Stimulated activated CD8-positive, alpha-beta memory T cell treated with anti-CD3 and anti-CD28 coated beads, Interleukin-15, amount 100 ng/mL, for 1 hour (primary cell): ENCODE measurements at places on chromosomes 7 and 10.

GRCh38 chr7:6571160-6571779 lies 6.0 kb upstream of the ZDHHC4 start:
- no peak for DNase-seq

DNA sequence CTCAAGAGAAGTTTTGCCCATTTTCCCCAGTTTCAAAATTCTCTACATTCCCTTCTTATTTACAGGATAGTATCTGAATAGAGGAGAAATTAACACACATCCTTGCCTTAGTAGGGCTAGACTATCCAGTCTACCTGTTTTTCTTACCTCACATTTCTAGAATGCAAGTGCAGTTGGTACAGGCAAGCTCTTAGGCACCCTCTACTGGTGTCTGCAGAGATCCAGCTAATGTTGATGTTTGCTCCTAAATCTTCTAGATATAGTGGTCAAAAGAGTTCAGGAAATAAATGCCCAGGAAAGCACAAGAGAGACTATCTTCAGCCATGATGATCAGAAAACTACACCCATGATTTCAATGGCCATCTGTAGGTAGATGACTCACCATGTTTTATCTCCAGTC lies 205.3 kb downstream of the HTR7 start:
- no peak for DNase-seq

GRCh38 chr10:84348447-84348846 lies 20.1 kb downstream of the CCSER2 start:
- DNase-seq, result no peak

DNA sequence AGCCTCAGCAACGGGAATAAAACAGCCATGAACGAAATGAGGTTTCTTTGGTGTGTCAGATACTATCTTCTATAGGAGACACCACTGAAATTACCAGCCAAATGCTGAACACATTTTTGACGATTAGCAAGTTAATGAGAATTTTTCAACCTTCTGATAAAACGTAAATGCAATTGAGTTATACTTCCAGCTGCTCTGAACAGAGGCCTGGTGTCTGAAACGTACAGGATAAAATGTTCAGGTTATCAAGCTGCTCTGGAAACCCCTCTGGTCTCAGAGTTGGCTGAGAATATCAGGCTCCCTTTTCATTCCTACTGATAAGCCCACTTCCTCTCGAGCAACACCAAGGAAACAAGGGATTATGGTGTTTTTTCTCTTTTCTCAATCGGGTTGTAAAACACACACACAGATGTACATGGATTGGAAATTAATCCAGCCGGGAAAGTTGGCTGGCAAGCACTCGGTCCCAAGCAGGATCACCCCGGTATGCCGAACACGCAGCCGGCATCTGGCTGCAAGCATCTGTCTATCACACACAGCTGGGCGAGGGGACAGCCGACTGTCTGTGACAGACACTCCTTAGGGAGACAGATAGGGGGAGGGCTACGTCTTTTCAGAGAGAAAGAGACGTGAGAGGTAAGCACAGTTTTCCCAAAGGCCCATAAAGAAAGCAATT lies 171.8 kb downstream of the PRKAG2 start:
- no peak for DNase-seq

DNA sequence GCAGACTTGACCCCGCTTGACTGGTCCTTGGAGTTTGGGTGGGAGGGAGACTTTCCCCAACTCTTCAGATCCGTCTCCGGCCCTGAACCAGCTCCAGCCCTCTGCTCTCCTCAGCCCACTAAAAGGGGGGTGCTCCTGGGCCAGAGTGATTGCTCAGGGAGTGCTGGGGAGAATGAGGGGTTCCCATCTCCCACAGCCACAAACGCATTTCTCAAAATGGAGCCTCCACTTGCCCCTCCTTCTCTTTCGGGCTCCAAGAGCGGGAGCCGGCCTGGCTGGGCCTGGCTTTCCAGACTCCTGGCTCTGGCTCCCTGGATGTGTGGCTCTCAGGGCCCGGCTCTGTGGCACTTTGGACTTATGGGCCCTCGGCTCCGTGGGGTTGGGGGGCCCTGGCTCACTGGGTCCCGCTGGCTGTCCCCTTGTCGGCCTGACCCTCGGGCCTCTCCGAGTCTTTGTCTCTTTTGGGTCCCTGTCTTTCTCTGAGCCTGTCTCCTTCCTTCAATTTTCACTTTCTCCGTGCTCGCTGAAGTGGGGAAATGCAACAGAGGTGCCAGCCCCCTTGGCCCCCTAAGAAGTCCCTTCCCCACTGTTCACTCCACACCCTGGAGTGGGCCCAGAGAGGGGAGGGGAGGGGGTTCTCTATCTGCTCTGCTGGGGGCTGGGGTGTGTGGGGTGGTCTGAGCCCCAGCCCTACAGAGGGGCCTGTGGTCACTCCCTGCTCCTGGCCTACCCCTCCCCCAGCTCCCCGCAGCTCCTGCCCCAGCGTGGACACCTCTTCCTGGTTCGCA lies 713 bp downstream of the LZTS2 start:
- no peak for DNase-seq

GRCh38 chr7:102155821-102156441 lies 130.7 kb upstream of the SH2B2 start:
- DNase-seq, result no peak

GRCh38 chr10:58201704-58202103 lies 66.0 kb downstream of the IPMK start:
- no peak for DNase-seq

DNA sequence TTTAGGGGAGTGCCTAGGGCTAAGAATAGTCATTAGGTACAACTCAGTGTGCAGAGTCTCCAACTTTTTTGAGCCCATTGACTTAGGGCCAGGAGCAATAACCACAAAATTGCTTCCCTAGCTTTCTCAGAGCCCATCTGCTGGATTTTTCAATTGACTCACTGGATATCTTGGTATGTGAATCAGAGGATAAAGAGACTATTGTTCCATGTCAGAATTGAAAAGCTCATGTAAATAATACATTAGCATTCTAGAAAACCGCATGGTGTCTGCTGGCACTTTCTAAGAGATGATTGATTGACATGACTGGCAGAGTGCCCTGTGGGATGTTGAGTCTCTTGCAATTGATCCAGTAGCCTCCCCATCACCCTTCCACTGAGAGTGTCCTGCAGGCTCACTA lies 246.2 kb downstream of the CCDC7 start:
- DNase-seq, result no peak

- no peak for DNase-seq
Measured at GRCh38 chr7:155763691-155764437, 48.4 kb downstream of the SHH start.

DNA sequence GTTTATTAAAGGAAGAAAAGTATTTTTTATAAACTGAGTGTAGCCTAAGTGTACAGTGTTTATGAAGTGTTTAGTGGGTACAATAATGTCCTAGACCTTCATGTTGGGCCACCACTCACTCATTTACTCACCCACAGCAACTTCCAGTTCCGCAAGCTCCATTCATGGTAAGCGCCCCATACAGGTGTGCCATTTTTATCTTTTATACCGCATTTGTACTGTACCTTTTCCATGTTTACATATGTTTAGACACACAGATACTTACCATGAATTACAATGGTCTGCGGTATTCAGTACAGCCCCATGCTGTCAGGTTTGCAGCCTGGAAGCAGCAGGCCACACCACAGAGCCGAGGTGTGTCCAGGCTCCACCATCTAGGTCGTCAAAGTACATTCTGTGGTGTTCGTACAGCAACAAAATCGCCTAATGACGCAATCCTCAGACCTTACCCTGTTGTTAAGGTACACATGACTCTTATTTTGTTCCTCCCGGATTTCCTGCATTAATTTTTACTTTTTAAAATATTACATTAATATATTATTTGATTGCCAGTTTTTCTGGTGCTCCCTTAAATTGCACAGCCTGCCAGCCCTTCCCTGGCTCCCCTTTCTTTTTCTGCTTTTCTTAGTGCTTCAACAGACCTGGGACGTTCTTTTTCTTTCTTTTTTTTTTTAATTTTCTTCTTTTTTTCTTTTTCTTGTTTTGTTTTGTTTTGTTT lies 881 bp upstream of the SSBP1 start:
- no peak for DNase-seq

GRCh38 chr7:12633582-12633981 lies 53.9 kb upstream of the ARL4A start:
- no peak for DNase-seq

DNA sequence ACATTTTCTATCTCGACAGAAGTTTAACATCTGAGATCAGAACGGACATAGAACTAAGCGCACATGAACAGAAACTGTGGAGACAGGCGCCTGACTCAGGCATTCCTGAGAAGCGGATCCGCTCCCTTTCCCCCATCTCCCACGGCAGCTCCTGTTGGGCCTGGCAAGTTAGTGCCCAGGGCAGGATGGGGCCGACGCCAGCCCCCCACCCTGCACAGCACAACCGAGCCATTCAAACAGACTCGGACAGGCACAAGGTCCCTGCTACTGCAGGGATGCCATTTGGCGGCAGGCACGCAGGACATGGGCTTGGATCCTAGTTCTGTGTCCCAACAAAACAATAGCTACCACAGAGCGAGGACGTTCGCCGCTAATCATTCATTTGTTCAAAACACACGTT lies 271.8 kb downstream of the USP6NL start:
- no peak for DNase-seq

DNA sequence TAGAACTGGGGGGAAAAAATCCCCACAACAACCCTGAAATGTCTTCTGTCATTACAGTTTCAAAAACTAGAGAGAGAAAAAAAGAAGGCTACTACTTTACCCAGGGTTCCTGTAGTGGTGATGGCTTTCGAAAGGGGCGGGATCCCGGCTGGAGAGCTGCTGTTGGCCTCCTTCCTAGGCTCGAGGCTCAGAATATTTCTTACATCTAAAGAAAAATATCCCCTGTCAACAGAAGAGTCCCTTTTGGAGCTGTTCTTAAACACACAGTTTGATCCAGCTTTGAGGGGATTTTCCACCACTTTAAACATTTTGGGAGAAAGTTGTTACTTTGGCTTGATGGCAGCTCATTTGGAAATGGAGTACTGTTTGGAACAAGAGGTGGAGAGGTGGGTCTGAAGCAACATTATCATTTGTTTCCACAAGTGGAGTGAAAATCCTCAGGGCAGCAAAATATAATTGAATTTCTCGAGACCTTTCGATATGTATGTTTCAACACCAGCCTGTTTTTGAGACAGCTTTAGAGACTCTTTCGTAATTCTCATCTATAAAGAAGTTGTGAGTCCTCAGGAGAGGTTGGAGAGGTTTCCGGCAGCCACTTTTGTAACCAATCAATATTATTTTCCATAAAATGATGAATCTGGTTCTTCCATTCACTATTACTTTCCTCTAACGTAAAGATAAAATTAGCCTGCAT lies 5.1 kb downstream of the HOXA13 start:
- no peak for DNase-seq

GRCh38 chr10:124616040-124616835 lies 127.9 kb downstream of the FAM53B start:
- DNase-seq, result no peak

- no peak for DNase-seq
Measured at GRCh38 chr10:79904671-79905321, 44.1 kb downstream of the SFTPD start.

DNA sequence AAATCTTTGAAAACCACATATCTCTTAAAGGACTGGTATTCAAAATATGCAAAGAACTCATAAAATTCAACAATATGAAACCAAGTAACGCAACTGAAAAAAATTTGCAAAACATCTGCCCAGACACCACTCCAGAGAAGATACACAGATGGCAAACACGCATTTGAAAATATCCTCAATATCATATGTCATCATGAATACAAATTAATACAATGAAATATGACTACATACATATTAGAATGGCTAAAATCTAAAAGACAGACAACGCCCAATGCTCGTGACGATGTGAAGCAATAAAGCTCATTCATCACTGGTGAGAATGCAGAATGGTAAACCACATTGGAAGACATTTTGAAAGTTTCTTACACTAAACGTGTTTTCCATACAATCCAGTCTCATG lies 770.1 kb upstream of the CELF2 start:
- DNase-seq, result no peak

GRCh38 chr10:104300002-104300735 lies 31.2 kb downstream of the GSTO2 start:
- DNase-seq, result no peak

- DNase-seq, result no peak
Measured at GRCh38 chr7:37297546-37297945, 151.1 kb downstream of the ELMO1 start.

DNA sequence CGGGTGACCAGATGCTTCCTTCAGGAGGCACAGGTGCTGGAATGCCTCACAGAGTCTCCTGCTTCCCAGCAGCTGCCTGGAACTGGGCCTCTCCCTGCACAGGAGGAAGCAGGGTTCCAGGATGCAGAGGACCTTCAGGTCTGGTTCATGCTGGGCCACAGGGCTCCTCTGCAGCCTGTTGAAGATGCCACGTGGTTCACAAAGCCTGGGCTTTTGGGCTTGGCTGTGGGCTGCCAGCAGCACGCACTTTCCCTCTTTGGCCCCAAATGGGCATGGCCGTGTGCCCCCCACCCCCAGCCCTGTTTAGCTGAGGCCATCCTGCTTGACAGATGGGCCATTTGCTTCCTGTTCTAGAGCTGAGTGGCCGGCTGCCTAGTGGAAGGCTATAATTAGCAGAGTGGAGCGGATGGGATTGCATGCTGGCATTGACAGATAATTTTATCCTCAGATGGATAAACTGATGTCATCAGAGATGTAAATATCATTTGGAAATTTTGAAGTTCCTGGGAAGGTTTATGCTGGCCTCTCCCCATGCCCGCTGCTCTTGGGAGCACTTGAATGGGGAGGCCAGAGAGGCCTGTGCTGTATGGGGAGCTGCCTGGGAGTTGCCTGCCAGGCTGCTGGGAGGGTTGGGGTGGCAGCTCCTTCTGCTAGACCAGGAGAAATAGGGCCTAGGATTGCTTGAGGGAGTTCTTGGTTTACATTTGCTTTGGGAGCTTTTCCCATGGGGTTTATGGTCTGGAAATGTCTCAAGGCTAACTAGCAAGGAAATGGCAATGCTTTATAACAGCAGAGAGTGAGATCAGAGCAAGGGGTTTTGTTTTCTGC lies 28.2 kb downstream of the TSPAN15 start:
- DNase-seq, result no peak

- DNase-seq, result no peak
Measured at GRCh38 chr10:22999942-23000341, 72.1 kb downstream of the ARMC3 start.

DNA sequence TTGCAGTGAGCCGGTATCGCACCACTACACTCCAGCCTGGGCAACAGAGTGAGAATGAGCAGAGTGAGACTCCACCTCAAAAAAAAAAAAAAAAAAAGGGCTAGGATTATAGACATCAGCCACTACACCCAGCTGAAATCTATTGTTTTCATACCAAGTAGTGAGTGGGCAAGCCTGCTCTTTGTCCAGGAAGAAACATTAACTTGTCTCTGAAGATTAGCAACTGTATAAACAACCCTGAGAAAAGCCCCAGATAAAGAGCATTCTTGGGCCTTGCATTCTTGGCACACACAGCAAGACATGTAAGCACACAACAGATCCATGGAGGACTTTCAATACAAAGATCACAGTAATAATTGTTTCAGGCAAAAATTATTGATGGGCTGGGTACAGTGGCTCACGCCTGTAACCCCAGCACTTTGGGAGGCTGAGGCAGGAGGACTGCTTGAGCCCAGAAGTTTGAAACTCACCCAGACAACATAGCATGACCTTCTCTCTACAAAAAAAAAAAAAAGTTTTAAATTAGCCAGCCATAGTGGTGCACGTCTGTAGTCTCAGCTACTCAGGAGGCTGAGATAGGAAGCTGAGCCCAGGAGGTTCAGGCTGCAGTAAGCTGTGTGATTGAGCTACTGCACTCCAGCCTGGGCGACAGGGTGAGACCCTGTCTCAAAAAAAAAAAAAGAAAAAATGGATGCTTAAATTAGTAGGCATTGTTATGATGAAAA lies 4.4 kb downstream of the PSPH start:
- DNase-seq, result no peak
